ENCODE measurements at places on chromosomes 16 and 17. TPM values are rescaled to one million over a fixed set of nuclear protein-coding genes. Genes with fewer than 3 reads are reported as not detected.

GRCh38 chr17:68239632-68240366 is 8.0 kb upstream of the AMZ2 start:
- no peak for DNase-seq

- DNase-seq, result no peak
Observed at GRCh38 chr16:17105239-17105797, 365.4 kb downstream of the XYLT1 start.

- DNase-seq, result peak; percentile 59
Observed at GRCh38 chr17:76191896-76192295, 48.4 kb downstream of the RNF157 start.

Gene ARL5C
- total RNA-seq, result 0.07 TPM

DNA sequence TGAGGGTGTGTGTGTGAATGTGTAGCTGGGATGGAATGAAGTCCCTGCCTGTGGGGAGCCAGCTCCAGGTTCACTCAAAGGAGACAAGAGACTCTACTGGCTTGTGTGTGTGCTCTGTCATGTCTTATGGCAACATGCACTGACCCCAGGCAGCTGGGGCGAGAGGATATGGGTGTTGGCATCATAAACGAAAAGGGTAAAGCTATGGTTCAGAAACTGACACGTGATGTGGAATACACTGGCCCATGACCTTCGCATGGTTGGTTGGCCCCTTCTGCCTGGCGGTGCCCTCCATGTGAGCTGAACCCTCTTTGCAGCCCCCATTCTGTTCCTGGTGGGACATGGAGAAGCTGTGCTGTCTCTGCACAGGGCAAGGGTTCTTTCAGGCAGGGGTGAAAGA is 21.9 kb downstream of the ZNF750 start:
- DNase-seq, result no peak

Gene HSPB9
- total RNA-seq, result not detected

- no peak for DNase-seq
Observed at GRCh38 chr17:58302919-58303585, 22.3 kb upstream of the MPO start.

Gene KRTAP9-2
- not detected for total RNA-seq

DNA sequence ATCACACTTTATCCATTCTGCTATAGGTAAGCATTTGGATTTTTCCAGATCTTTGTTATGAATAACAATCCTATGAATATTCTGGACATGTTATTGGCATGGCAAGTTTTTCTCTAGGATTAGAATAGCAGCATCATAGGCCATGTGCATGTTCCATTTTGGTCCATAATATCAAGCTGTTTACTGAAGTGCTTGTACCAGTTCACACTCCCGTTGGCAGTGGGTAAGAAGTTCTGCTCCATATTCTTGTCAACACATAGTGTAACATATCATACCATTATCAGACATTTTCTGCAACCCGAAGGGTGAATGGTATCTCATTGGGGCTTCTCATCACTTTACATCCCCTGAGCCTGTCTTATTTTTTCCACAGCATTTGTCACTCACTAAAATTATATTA is 661.9 kb upstream of the SALL1 start:
- no peak for DNase-seq

DNA sequence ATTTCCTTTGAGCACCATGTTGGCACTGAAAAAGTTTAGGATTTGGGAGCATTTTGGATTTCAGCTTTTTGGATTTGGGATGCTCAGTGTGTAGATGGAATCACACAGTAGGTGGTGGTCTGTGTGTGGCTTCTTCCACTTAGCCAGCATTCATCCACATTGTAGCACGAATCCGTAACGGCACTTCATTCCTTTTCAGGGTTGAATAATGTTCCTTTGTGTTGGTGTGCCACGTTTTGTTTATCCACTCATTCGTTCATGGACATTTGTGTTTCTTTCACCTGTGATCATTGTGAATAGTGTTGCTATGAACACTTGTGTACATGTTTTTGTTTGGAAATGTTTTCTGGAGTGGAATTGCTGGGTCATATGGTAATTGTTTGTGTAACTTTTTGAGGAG is 85.1 kb downstream of the RAP1GAP2 start:
- no peak for DNase-seq

DNA sequence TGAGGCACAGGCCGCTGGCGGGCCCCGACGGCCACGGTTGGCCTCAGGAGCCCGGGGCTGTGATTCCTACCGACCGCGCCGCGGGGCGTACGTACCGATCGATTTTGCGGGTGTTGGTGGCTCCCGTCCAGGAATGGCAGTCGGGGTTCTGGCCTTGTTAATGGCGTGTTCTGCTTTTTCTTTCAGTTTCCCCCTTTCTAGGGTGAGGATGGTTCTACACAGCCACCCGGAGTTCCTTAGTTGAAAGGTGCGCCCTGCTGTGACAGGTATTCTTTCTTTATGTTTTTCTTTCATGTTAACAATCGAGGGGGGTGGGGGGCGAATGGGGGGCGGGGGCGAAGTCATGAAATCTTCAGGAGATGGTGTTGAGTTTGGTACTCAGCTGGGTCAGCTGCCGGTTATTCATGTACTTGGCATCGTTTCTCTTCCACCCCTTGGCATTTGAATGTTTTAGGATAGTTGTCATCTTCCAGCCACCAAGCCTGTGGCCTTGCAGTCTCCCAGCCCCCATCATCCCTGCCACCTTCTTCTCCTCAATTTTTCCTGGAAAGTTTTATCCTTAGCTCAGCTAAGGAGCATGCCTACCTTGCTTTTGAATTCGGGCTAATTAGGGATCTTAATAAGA is 802 bp downstream of the CYLD start:
- DNase-seq, result peak; percentile 45

DNA sequence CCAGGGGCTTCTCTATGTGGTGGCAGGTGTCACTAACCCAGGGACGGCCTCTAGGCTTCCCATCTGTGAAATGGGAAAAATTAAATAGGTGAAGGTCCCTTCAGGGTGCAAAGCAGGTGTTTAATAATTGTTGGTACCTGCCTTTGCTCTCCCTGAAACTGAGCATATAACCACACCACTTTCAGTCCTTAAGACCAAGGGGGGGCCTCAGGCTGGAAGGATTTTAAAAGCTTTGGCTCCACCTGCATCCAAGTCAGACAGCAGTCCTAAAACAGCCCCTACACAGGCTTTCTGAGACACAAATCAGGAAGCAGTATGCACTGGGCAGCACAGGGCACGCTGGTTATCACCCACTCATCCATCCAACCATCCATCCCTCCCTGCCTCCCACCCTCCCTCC is 55.0 kb downstream of the TK2 start:
- DNase-seq, result no peak

GRCh38 chr16:49876716-49877129 is 20.8 kb upstream of the ZNF423 start:
- DNase-seq, result no peak

GRCh38 chr17:6269478-6269877 is 165.4 kb downstream of the AIPL1 start:
- peak; percentile 13 for DNase-seq

Gene LCAT
- total RNA-seq, result 22.0 TPM

Gene CRYM
- not detected for total RNA-seq

Gene NATD1
- total RNA-seq, result 1.4 TPM

GRCh38 chr16:62253966-62254365 is 217.7 kb upstream of the CDH8 start:
- DNase-seq, result no peak

DNA sequence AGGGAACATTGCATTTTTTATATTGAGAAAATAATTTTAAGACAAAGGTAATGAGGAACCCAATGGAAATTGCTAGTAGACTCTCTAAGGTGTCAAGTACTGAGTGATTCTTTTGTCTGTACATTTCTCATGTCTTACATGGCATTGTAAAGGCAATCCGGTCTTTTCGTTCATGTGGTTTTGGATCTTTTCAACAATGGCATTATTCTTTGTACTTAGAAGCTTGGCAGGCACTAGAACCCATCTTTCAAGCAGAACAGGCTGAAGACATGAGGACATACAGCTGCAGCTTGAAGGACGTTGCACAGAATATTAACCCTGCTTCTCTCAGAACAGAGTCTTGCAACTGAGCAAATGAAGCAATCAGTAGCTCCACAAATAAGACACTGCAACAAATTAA is 231.5 kb upstream of the ZFHX3 start:
- DNase-seq, result no peak

DNA sequence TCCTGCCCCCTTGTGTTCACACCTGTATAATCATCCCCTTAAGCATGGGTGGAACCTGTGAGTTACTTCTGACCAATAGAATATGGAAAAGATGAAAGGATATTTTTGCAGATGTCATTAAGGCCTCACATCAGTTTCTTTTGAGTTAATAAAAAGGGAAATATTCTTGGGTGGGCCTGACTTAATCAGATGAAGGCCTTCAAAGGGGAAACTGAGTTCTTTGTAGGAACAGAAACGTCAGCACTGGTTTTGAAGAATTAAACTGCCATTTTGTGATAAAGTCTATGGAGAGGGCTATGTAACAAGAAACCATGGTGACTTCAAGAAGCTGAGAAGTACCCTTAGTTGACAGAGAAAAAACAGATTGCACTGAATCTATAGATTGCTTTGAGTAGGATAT is 168.7 kb upstream of the CNTNAP4 start:
- no peak for DNase-seq

DNA sequence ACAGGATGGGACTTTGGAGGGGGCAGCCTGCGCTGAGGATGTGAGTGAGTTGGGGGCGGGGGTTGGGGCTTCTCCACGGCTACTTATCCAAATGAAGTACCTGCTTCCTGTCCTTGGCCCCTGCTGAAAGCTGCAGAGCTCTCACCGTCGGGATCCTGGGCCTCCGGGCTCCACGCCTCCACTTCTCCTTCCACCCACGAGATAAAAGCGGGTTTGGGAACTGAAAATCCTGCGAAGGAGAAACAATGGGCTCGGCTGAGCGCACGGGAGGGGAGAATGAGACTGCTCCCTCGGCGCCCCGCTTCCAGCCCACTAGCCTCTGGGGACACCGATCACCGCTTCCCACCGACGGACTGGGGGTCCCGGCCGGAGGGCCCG is 486 bp downstream of the ZNF785 start:
- no peak for DNase-seq

Gene DCUN1D3
- 17.4 TPM for total RNA-seq

Gene CPNE2
- total RNA-seq, result 7.6 TPM

DNA sequence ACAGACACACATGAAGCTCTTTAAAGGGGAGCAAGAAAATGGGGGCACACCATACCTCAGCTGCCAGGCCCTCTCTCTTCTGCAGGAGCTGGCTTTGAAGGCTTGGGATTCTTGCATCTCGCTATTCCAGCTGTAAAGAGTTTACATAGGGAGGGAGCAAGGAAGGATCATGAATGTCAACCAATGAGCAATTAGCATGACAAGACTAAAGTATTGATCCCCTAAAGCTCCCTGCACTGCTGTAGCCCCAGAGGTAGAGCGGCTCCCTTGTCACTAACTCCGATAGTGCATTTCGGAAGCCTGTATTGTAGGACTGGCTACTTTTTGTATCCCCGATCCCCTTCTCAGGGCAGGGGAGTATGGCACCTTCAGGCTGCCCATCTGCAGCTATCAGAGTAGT is 113.4 kb upstream of the PMFBP1 start:
- DNase-seq, result no peak

Gene CMTM1
- total RNA-seq, result 9.1 TPM

Gene MT1E
- 181 TPM for total RNA-seq

DNA sequence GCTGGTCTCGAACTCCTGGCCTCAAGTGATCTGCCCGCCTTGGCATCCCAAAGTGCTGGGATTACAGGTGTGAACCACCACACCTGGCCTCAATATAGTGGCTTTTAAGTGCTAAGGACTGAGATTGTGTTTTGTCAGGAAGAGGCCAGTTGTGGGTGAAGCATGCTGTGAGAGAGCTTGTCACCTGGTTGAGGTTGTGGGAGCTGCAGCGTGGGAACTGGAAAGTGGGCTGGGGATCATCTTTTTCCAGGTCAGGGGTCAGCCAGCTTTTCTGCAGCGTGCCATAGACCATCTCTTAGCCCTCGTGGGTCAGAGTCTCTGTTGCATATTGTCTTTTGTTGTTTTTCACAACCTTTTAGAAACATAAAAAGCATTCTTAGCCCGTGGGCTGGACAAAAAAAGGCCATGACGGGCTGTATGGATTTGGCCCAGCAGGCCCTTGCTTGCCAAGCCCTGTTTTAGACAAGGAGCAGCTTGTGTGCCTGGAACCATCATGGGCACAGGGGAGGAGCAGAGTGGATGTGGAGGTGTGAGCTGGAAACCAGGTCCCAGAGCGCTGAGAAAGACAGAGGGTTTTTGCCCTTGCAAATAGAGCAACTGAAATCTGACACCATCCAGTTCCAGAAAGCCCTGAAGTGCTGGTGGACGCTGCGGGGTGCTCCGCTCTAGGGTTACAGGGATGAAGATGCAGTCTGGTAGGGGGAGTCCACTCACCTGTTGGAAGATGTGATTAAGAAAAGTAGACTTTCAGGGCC is 5.5 kb downstream of the BIRC5 start:
- DNase-seq, result no peak

GRCh38 chr17:17816240-17816814 is 20.5 kb downstream of the SREBF1 start:
- no peak for DNase-seq

- DNase-seq, result no peak
Observed at GRCh38 chr17:40070709-40071312, 8.0 kb downstream of the THRA start.

- no peak for DNase-seq
Observed at GRCh38 chr17:74085434-74085833, 118.0 kb upstream of the RPL38 start.

Gene HBA2
- total RNA-seq, result 0.32 TPM

Gene MARVELD3
- not detected for total RNA-seq

GRCh38 chr16:26382586-26382985 is 684.1 kb upstream of the C16orf82 start:
- DNase-seq, result no peak

DNA sequence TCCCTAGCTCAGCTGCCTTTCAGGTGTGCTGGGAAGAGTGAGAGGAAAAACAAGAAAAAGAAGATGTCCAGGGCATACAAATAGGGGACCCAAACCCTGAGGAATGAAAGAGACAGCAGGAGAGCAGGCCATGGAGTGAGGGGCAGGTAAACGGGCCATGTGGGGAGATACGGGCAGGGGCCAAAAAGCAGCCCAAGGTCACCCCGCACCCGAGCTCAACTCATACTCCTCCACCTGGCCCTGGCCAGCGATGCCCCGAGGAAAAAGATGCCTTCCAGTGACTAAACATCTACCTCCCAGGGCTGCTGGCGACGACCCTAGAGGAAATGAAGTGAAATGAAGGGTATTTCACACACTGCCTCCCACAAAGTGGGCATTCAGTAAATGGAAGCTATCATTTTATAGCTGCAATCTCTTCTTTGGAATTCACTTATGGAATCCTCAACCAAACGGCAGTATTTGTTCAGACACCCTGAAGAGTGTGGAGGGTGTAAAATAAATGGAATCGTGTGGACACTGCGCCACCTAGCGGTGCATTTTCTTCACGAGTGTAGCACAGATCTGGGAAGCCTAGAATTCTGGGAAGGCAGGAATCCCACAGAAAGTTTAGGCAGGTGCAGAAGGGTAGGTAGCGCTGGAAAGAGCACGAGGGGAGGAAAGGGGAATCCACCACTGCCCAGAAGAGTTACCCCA is 14.9 kb downstream of the ELAC2 start:
- DNase-seq, result no peak

Gene TLCD3B
- total RNA-seq, result 2.3 TPM

DNA sequence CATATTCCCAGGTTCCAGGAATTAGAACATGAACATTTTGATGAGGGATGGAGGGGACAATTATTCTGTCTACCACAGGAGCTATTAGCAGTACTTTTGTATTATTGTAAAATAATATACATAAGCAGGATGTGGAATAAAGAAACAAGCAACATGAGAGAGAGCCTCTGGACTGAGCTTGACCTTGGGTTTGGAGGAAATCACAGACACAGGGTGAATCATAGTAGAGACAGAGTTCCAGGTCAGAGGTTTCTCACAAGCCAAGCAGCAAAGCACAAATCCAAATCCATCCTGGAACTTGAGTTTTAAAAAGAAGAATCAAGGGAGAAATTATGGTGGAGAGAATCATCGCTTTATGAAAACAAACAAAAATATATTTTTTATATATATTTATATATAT is 5.1 kb downstream of the KRT31 start:
- DNase-seq, result no peak

Measured in activated T-helper 2 cell treated with anti-CD3 and anti-CD28 coated beads, Interferon-gamma antibody, Interleukin-2, Interleukin-4, amounts not matched to agents 10 μg/mL and 5 μg/mL and 100 μg/mL, durations not matched to agents 14 hours and 24 hours and 36 hours (primary cell).